ENCODE measurements at places on chromosomes 11 and 22.
A peak's percentile ranks its signal among the peaks of the same experiment; 100 is the strongest.

DNA sequence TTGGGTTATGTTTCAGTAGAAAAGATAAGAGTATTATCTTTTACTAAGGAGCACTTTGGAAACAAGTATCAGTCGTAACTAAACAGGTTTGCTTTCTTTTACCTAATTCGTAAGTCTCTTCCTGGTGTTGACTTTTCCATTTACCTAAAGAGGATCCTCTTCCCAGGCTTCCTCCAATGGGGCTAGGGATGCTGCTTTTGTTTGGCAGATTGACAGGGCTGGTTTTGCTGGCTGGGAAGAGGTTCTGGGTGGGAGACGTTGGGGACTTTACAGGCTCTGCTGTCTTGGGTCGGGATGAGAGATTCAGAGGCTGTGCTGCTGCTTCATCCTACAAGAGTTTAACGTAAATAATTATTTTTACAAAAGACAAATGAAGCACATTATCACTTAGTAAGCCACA, 306.7 kb downstream of the SOX6 start:
- no peak for DNase-seq

- DNase-seq, result no peak
Observed at GRCh38 chr11:120612513-120613263, 101.1 kb downstream of the GRIK4 start.

- DNase-seq, result no peak
Observed at GRCh38 chr11:132231656-132232347, 861.4 kb downstream of the NTM start.

- DNase-seq, result no peak
Observed at GRCh38 chr22:40289991-40290459, 56.3 kb upstream of the ADSL start.

- no peak for DNase-seq
Observed at GRCh38 chr11:64164392-64165312, 1.3 kb downstream of the MACROD1 start.

DNA sequence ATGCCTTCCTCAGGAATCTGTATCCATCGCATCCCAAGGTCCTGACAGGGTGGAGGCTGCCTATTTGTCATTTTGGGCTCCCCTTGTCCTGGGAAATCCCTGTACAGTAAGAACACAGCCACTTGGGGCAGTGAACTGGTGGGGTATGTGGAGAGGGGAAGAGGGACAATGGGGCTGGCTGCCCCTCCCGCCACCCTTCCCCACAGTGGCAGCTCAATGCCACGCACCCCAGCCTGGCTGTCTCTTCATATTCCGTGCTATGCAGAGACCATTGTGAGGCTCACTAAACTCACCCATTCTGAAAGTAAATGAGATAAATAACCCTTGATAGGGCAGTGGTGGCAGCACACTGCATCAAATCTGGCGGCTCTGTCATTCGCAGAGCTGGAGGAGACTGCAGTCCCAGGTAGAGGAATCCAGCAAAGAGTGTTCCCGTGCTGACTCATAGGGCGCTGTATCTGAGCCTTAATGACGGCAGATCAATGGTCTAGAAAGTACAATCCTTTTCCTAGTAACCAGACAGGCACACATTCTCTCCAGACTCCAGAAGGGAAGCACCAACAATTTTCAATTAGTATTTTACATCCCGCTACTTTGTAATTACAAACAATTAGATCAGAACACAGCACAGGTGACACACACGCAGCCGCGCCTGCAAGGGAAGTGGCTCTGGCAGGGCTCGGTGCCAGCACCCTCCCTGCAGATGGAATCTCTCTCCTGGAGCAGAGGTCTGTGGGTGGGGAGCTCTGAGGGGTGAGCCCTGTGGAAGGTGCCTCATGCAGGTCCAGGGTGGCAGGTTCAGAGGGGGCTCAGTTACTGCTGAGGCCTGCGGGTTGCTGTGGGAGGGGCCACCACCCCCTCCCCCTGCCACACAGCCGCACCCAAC, 167.9 kb upstream of the B3GAT1 start:
- no peak for DNase-seq

- DNase-seq, result no peak
Observed at GRCh38 chr11:13222285-13222684, 55.3 kb upstream of the BMAL1 start.

GRCh38 chr11:102783016-102783415, 2.6 kb upstream of the MMP10 start:
- DNase-seq, result no peak

DNA sequence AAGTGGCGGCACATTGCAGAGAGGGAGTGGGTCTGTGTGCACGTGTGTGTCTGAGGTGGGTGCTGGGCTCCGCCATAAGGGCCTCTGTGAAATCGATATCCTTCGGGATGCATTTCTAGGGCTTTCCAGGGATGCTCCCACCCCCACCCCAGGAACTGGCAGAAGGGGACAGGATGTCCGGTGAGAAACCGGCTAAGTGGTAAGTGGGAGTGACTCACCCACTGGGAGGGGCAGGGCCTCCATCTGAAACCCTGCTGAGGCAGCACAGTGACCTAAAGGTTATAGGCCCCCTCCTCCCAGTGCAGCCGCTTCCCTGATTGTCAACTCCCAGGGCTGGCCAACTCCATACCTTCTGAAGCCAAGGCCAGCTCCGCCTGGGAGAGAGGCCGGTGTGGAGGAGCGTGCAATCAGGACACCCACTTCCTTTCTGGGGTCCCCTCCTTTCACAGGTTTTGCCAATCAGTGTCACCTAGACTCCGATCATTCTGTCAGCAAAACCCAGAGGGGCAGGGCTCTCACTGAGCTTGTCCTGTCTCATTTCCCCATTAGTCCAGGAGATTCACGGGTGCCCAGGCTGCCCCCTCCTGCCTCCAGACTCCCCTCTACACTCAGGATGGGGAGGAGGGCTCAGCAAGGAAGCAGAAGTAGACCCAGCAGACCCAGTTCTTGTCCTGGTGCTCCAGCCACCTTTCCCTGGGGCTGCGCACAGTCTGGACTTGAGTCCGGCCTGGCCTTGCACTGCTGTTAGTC, 44.5 kb downstream of the NECTIN1 start:
- no peak for DNase-seq

DNA sequence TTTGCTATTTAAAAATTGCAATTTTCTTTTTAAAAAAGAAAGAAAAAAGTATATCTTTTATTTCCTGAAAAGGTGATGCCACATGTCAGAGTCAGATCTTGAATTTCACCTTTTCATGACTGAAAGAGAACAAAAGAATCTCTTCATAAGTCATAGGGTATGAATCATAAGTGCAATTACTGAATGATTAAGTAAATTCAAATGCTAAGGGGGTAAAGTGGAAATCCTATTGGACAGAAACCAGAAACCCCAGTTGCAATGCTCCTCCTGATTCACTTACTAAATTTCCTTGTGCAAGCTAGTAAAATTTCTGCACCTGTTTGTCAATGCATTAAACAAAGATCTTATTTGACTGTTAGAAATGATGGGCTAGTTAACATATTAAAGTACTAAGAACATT, 8.2 kb upstream of the PRRG4 start:
- no peak for DNase-seq

GRCh38 chr22:42214633-42215415, 55.6 kb downstream of the TCF20 start:
- DNase-seq, result no peak

DNA sequence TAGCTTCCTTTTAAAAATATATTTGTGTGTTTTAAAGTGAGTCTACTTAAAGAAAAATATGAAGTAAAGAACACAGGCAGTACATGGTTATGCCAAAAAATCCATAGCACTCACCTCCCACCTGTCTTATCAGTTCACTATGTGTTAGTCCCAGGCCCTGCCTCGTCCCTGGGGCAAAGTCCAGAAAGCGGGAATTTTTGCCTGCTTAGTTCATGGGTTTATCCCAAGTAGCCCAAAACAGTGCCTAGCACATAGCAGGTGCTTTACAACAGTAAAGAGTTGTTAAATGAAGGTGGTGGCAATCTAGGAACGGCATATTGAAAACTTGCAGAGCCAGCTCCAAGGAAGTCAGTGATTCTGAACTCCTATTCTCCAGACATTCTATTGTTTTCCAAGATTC, 154.0 kb downstream of the MN1 start:
- DNase-seq, result no peak

DNA sequence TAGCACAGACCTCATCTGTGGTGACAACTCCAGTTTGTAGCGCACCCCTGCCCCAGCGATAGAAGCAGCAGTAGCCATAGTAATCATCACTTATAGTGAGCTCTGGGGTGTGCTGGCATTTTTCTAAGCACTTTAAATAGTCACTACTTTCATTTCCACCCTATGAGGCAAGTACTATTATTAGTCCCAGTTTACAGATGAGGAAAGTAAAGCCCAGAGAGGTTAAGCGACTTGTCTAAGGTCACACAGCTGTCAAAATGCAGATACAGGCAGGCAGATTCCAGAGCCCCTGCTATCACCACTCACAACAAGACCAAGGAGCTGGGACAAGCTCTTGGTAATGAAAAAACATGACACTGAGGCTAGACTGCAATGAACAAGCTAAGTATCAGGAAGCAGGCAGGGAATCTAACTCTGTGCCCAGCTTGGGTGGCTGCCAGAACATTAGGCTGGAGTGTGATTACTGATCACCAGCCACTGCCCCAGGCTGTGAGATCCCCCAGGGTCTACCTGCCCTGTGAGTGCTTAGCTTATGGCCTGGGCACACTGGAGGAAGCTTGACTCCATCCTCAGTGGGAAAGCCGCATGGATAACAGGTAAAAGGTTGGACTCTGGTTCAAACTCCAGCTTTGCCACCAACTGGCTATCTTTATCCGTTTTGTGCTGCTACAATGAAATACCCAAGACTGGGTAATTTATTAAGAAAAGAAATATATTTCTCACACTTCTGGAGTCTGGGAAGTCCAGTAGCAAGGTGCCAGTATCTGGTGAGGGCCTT, 561.1 kb downstream of the MN1 start:
- no peak for DNase-seq

DNA sequence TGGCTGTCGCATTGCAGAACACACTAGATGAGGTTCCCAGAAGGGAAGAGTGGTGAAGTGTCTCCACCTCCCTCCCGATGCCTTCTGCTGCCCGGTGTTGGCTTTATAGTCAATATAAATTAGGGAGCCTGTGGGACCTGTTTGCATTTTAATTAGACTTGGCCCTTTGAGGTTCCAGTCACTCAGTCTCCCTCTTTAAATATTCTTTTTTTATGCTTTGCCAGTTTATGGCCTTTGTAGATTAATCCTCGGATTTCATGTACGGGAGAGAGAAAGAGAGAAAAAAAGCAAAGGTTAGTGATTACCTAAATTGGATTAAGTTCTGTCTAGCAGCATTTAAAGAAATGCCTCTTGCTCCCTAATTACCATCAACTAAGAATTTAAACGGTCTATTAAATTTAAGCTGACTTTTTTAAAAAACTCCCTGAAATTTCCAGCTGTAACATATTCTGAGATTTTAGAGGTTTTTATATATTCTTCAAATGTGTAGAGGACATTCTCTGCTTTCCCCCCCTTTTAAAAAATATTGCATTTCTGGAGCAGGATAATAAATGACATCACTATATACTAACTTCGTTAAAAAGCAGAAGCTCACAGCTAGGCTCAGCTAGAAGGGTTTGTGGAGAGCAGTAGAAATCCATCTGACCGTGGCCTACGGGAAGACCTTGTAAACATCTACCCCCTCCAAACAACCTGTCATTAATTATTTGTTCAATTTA, 84.4 kb downstream of the PRR5L start:
- DNase-seq, result no peak

GRCh38 chr11:98180511-98180910, 840.2 kb upstream of the CNTN5 start:
- no peak for DNase-seq

DNA sequence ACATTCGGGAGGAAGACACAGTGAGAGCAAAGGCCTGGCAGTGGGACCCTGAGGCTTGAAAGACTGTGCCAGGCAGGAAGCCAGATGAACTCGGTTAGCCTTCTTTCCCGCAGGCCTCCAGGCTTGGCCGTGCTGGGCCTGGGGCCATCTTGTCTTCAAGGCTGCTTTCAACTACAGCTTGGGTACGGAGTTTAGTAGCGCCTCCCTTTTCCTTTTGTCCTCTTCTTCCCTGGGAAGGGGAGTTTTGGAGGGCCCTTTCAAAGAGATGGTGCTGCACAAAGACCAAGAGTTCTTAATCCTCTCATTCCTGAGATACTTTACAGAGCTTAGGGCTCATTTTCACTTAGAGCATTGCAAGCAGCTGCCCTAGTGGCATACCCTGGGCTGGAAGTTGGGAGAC, 87.5 kb downstream of the TP53I11 start:
- no peak for DNase-seq

DNA sequence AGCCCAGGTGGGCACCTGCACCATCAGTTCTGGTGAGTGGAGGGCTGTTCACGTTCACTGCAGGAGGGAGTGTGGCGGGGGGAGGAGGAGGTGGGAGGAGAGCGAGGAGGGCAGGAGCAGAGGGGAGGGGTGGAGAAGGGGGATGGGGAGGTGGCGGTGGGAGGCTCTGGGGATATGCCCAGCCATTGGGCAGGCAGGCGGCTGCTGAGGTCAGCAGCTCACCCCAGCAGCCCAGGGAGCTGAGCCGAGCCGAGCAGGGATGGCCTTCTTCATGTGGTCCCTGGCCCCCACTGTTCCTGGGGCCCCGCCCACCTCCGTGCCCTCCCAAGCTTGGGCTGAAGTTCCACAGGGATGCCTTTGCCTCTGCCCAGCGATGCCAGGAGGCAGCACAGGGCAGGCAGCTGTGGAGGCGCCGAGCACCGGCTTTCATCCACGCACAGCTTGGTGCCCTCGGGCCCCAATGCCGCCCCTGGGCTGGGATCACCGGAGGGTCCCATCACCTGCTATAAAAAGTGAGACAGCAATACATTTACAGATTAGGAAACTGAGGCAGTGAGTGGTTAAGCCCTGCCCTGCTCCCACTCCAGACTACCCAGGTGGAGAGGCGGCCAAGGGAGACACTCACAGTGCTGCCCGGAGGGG, 21.6 kb downstream of the RTN4R start:
- DNase-seq, result no peak

GRCh38 chr11:31779374-31779791, 31.7 kb downstream of the PAX6 start:
- no peak for DNase-seq

- DNase-seq, result no peak
Observed at GRCh38 chr11:123144707-123145106, 50.3 kb downstream of the CLMP start.

DNA sequence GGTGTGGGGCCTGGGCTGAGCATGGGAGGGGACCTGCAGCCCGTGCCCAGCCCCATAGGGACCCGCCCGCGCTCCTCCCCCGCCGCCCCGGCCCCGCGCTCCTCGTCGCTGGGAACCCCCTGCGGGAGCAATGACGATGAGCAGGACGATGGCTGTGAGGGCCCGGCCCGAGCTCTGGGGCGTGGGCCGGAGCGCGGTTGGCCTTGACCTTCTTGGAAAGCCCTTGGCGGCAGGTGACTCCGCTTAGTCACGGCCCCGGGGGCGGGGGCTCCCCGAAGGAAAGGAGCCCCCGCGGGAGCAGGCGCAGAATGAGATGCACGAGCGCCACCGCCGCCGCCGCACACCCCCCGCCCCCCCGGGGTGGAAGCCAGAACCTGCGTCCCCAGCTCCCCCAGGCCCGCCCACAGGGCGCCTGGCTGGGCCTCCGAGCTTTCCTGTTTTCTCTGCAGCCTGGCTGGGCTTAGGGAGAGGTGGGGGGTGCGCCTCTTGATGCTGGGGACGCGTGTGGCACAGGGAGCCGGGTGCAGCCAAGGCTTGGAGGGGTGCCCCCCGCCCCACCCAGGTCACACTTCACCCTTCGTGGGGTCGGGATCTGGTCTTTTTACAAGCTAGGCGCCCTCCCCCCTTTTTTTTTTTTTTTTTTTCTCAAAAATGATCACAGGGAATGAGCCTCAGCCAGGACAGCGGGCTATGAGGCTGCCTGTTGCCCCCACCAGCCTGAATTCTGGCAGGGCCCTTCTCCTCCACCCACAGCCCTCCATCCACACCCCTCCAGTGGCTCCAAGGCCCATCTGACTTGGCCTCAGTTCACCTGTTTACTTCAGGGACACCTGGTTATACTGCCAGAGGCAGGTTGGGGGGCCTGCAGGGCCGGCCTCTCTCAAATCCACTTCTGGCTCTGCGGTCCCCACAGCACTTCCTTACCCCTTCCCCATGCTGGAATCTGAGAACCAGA, 17.9 kb downstream of the CRELD2 start:
- DNase-seq, result peak; percentile 79

Data from right forelimb (tissue), 1 donor.